ENCODE measurements at places on chromosomes 13 and 19. TPM values are rescaled to one million over a fixed set of nuclear protein-coding genes. Genes with fewer than 3 reads are reported as not detected.

- H3K4me3 ChIP-seq = no peak overlapping the region
- H3K36me3 ChIP-seq = no peaks in the 10 kb centered on the region
- DNase-seq = no peak
- H3K4me1 ChIP-seq = no peaks in the 10 kb centered on the region
These were observed 10.3 kb downstream of the GJA3 start for GRCh38 chr13:20150561-20150960.

DNA sequence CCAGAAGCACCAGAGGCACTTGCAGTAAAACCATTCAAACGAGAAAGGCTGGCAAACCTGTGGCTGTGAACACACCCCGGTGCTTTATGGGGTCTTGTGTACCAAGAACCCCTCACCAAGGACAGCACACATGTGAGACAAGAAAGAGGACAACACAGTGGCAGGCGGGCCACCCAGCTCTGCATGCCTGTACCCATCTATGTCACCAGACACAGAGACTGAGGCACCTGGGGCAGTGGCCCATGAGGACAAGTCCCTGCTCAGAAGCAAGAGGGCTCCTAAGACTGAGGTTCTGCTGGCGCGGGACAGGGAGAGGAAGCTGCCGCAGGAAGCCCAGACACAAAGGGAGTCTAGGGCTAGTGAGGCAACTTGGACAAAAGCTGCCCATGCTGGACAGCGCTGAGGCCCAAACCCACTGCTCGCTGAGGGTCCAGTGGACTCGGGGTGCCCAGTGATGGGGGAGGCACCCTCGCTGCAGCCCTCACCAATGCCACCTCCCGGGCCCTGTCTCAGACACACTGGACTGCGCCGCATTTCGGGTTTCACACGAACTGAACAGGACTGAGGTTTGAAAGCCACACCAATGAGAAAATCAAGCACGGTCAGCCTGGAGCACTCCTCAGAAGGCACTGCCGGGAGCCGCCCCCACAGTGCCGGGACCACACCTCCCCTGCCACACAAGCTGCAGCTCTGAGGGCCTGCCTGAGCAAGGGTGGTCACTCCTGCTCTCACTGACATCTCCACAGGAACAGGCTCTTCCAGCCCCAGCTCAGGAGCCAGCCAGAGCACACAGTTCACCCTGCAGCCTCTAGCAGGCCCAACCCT, 232.7 kb downstream of the TUBA3C start:
- H3K4me3 ChIP-seq = no peak overlapping the region
- H3K4me1 ChIP-seq = no peaks in the 10 kb centered on the region
- no peak overlapping the region for H3K27ac ChIP-seq

DNA sequence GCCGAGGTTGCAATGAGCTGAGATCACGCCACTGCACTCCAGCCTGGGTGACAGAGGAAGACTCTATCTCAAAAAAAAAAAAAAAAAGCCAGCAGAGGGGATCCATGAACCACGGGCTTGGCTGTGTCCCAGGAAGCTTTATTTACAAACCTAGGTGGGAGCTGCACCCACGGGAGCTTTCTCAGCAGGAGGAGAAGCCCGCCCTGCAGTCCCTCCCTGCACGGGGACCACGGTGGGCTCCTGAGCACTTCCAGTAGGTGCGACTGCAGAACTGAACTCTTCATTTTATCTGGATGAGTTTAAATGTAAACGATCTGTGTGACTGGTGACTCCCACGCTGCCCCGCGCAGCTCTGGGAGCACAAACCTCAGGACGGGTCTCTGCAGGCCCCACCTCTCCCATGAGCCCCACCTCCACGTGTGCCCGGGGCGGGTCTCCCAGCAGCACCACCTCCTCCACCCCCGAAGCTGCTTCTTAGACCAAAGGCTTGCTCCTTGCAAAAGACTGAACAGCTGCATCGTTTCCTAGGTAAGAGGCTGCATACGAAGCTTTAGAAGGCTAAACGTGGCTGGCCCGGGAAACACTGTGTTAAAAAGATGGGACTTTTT, 66.4 kb downstream of the SPACA7 start:
- no peak for DNase-seq
- no peak overlapping the region for H3K4me3 ChIP-seq
- H3K4me1 ChIP-seq = no peaks in the 10 kb centered on the region
- H3K36me3 ChIP-seq = no peaks in the 10 kb centered on the region
- no peak overlapping the region for H3K27ac ChIP-seq

Gene HS6ST3
- polyA plus RNA-seq = not detected

DNA sequence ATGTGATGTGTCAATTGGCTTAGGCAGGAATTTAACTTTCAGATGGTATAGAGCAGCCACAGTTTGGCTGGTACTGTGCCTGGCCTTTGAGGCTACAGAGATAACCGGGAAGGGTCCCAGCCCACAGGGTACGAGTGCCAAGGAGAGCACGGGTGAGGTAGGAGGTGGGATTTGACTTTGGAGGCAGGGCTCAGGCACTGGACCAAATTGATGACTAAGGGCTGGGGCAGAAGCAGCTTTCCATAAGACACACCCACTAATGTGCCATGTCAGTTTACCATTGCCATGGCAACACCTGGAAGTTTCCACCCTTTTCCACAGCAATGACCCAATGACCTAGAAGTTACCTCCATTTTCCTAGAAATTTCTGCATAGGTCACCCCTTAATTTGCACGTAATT, 466.2 kb downstream of the TSHZ3 start:
- H3K4me1 ChIP-seq = no peaks in the 10 kb centered on the region
- no peaks in the 10 kb centered on the region for H3K36me3 ChIP-seq
- DNase-seq = no peak
- H3K4me3 ChIP-seq = no peak overlapping the region
- H3K27ac ChIP-seq = no peak overlapping the region
